ENCODE measurements at places on chromosomes 6 and 20. TPM values are rescaled to one million over a fixed set of nuclear protein-coding genes. Genes with fewer than 3 reads are reported as not detected.

COL20A1 gene
- total RNA-seq = not detected

C4A gene
- 86.2 TPM for total RNA-seq

MUC22 gene
- 0.18 TPM for total RNA-seq

DNA sequence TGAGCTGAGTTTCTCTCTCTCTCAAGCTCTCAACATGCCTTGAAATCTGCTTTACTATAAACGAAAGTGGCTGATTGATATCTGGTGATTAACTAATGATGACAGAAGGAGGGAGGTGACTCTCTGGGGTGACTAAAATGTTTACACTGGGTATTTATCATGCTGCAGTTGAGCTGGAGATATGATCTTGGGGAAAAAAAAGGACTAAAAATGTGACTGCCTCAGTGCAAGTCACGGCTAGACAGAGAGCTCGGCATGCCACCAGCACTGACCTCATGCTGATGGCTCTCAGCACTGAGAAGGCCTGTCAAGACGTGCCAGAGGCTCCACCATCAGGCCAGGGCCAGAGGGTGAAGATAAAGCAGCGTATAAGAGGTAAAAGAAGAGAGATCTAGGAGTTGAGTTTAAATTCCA, 103.1 kb upstream of the SPACA1 start:
- peak; percentile 89 for DNase-seq

DNA sequence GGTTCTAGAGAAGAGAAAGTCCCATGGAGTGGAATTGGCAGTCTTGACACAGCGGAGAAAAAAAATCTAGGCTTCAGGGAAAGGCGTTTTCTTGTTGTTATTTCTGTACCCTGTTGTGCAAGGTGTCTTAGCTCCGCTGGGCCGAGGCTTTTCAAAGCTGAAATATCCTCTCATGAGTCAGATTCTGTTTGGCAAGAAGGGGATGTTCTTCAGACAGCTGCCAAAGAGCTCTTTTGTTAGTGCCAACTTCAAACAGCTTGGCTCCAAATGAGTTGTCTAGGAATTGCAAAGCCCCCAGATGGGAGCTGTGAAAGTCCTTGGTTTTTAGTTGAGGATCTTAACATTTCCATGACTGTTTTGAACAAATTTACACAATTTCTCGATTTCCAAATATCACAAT, 45.6 kb downstream of the LRRN4 start:
- peak; percentile 67 for DNase-seq
